ENCODE measurements at places on chromosomes 5 and 9.

DNA sequence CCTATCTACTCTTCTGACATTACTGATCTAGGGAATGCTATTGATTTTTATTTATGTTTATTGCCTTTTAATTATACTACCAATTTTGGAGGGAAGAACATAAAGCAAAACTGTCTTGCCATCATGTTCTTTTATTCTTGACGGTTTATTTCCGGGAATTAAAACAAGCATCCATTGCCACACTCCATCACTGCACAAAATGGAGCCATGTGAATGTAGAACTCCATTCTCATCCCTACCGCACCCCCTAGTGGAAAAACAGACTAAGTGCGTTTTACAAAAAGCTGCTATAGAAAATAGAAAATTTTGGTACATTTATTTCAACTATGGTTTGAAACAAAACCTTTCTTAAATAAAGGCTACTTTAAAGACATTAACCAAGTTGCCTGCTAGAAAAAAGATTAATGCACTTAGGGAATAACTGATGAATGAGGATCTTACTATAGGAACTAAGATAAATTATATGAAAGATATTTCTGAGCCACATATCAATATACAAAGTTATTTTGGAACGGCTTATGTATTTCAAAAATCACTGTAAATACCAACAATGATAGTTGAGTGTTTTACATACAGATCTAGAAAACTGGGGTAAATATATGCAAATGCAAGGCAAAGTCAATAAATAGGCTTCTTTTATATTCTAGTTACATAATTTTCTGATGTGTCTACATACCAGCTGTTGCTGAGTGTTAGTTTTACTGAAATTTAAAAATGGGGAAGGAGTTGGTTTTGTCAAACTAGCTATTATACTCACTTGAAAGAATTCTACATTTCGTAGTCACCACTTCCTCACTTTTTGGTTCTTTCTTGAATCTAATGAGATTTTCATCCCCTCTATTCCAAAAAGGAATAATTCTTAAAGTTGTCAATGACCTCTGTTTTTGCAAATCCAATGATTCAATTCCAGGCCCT, 26.5 kb downstream of the OXCT1 start:
- DNase-seq, result no peak

GRCh38 chr9:4298255-4299004, 1.4 kb downstream of the GLIS3 start:
- peak; percentile 4 for DNase-seq

DNA sequence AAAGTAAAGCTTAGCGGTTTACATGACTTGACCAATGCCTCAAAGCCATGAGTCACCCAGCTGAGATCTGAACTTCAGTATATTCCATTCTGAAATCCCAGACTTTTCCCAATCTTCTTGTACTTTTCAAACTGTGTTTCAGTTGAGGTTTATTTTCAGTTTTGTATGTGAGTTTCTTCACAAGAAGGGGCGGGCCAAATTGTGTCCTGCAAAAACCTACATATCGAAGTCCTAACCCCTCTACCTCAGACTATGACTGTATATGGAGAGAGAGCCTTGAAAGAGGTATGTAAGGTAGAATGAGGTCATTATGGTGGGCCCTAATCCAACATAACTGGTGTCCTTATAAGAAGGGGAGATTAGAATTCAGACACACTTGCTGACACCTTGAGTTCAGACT, 666 bp upstream of the TLR4 start:
- no peak for DNase-seq

DNA sequence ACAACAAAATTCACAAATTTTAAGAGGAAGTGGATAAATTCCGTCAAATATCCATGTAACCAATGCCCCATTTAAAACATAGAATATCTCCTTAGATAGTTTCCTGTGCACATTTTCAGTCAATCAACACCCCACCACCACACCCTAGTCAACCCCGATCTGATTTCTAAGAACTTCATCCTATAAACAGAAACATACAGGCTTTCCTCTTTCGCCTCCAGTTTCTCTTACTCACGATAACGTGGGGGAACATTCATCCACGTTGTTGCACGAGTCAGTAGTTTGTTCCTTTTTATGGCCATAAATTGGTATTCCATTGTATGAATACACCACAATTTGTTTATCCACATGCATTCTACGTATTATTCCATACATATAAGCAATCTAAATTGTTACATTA, 35.6 kb upstream of the TRIO start:
- no peak for DNase-seq

- DNase-seq, result no peak
These were observed 26.6 kb downstream of the IDNK start for GRCh38 chr9:83649515-83649914.

- DNase-seq, result no peak
These were observed 5.4 kb upstream of the FOXE1 start for GRCh38 chr9:97847474-97848214.

Data from stimulated activated CD8-positive, alpha-beta memory T cell treated with anti-CD3 and anti-CD28 coated beads, Interleukin-15, amount 100 ng/mL, for 24 hours (primary cell).